ENCODE measurements at places on chromosomes 1 and 21. TPM values are rescaled to one million over a fixed set of nuclear protein-coding genes. Genes with fewer than 3 reads are reported as not detected.

GRCh38 chr1:100506217-100506616, 31.7 kb upstream of the GPR88 start:
- no peak for DNase-seq
- H3K27me3 ChIP-seq: no peaks in the 10 kb centered on the region
- H3K27ac ChIP-seq: no peak overlapping the region
- H3K4me3 ChIP-seq: no peak overlapping the region

GRCh38 chr1:203672346-203672745, 45.7 kb downstream of the ATP2B4 start:
- peaks cover 65% of the 10 kb centered on the region for H3K4me1 ChIP-seq
- H3K36me3 ChIP-seq: peaks cover 21% of the 10 kb centered on the region
- H3K27me3 ChIP-seq: no peaks in the 10 kb centered on the region
- no peak for DNase-seq

DNA sequence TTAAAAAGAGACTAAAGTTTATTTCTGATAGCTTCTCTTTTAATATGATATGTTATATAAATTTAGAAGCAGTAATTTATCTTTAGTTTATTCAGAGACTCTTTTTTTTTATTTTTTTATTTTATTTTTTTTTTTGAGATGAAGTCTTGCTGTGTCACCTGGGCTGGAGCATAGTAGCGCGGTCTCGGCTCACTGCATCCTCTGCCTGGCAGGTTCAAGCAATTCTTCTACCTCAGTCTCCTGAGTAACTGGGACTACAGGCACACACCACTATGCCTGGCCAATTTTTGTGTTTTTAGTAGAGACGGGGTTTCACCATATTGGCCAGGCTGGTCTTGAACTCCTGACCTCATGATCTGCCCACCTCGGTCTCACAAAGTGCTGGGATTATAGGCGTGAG, 89.6 kb downstream of the DISP1 start:
- H3K36me3 ChIP-seq: no peaks in the 10 kb centered on the region
- no peak overlapping the region for H3K27ac ChIP-seq
- H3K4me3 ChIP-seq: no peak overlapping the region
- no peaks in the 10 kb centered on the region for H3K27me3 ChIP-seq
- no peaks in the 10 kb centered on the region for H3K4me1 ChIP-seq
- DNase-seq: no peak

GPR153 gene
- total RNA-seq: 1.7 TPM

DNA sequence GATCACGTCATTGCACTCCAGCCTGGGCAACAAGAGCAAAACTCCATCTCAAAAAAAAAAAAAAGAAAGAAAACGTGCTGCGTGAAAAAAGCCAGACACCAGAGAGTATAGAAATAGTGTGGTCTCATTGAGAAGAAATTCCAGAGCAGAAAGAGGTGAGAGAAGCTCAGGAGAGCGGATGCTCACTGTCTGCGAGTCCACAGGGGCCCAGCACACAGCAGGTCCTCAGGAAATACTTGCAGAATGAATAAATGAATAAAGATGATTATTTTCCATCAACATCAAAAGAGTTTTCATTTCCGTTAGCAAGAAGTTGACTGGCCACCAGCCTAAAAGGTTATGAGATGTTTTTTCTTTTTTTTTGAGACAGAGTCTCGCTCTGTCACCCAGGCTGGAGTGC, 14.4 kb downstream of the CASP9 start:
- H3K4me1 ChIP-seq: peaks cover 15% of the 10 kb centered on the region
- no peak for DNase-seq
- no peaks in the 10 kb centered on the region for H3K27me3 ChIP-seq
- no peak overlapping the region for H3K4me3 ChIP-seq

- no peak overlapping the region for H3K4me3 ChIP-seq
- no peaks in the 10 kb centered on the region for H3K36me3 ChIP-seq
- no peaks in the 10 kb centered on the region for H3K4me1 ChIP-seq
- no peak overlapping the region for H3K27ac ChIP-seq
- peaks cover 15% of the 10 kb centered on the region for H3K27me3 ChIP-seq
- DNase-seq: no peak
Observed at GRCh38 chr1:110185181-110185580, 24.9 kb upstream of the KCNC4 start.

- H3K4me1 ChIP-seq: peaks cover 49% of the 10 kb centered on the region
- peak overlapping the region; percentile 97 for H3K27ac ChIP-seq
- DNase-seq: peak; percentile 76
- no peaks in the 10 kb centered on the region for H3K36me3 ChIP-seq
- no peaks in the 10 kb centered on the region for H3K27me3 ChIP-seq
Observed at GRCh38 chr21:42685036-42685435, 31.6 kb downstream of the PDE9A start.

DNA sequence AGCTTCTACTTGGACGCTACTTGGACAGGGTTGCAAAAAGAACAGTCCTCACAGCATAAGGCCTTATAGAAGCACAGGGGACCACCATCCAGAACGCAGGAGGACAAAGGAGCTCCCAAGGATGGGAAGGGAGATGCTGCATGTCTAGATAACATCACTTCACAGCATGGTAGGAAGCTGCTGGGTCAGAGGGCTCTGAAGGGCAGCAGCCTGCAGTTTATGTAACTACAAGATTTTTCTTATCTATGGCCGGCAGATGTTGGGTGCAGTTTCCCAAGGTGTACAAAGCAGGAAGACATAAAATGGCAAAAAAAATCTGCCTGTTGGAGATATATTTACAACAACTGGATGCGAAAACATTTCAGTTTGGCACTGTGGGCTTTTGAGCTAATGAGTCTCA, 45.3 kb upstream of the SLC5A9 start:
- H3K36me3 ChIP-seq: no peaks in the 10 kb centered on the region
- H3K4me1 ChIP-seq: no peaks in the 10 kb centered on the region
- peaks cover 9% of the 10 kb centered on the region for H3K27me3 ChIP-seq
- no peak overlapping the region for H3K27ac ChIP-seq
- DNase-seq: no peak

NID1 gene
- total RNA-seq: 0.61 TPM

GRCh38 chr1:26016953-26017545, 4.5 kb upstream of the EXTL1 start:
- no peak for DNase-seq
- no peaks in the 10 kb centered on the region for H3K36me3 ChIP-seq
- peaks cover 6% of the 10 kb centered on the region for H3K27me3 ChIP-seq
- H3K4me3 ChIP-seq: no peak overlapping the region
- peaks cover 14% of the 10 kb centered on the region for H3K4me1 ChIP-seq
- no peak overlapping the region for H3K27ac ChIP-seq

DNA sequence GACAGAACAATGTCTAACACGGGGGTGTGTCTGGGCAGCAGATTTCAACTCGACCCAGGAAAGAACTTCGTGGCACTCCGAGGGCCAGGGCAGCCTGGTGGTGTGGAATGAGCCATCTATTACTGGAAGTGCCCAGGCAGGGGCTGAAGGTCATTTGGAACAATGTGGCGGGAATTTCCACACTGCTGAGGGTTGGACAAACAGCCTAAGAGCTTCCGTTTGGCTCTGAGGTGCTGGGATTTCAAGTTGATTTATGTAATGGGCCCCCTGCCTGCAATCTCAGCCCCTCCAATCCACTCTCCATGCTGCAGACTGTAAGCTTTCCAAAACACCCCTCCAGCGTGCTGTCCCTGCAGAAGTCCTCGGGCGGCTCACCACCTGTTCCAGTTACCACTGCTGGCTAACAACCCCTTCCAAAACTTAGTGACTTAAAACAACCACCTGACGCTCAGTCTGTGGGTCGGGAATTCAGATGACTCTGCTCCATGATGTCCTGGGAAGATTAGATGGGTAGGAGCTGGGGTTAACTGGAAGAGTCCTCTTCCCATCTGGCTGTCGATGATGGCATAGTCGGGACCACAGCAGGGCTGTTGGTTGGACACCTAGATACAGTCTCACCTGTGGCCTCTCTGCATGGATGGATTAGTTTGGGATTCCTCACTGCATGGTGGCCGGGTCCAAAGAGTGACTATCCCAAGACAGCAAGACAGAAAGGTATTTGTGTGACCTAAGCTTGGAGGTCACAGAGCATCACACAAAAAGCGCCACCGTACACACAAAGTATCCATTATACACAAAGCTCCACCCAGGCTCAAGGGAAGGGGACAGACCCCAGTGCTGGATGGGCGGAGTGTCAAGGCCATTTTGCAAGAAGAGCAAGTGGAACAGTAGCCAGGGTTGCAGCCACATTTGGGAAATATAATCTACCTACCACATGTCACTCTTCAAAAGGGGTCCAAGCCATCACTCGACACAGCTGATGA, 89.7 kb upstream of the IFFO2 start:
- peaks cover 12% of the 10 kb centered on the region for H3K27me3 ChIP-seq
- H3K36me3 ChIP-seq: no peaks in the 10 kb centered on the region
- no peak overlapping the region for H3K27ac ChIP-seq
- no peak overlapping the region for H3K4me3 ChIP-seq
- DNase-seq: no peak

NPHS2 gene
- not detected for total RNA-seq

DNA sequence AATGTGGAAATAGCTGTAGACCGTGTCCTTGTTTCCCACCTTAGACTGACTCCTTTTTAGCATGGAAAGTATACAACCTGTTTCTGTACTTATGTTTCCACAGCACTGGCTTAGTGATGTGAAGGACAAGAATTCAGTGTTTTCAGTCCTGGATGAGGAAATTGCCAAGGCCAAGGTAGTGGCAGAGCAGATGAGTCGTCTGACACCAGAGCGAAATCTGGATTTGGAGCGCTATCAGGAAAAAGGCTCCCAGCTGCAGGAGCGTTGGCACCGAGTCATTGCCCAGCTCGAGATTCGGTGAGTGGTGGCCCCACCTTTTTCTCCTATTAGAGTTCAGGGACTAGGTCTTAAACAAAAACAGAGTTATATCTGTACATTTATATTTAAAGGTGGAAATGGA, 112.6 kb downstream of the MACF1 start:
- H3K4me1 ChIP-seq: peaks cover 15% of the 10 kb centered on the region
- no peak overlapping the region for H3K27ac ChIP-seq
- H3K4me3 ChIP-seq: no peak overlapping the region

GRCh38 chr1:229751610-229752009, 125.6 kb downstream of the URB2 start:
- no peak overlapping the region for H3K27ac ChIP-seq
- no peak overlapping the region for H3K4me3 ChIP-seq
- no peak for DNase-seq
- no peaks in the 10 kb centered on the region for H3K36me3 ChIP-seq

DNA sequence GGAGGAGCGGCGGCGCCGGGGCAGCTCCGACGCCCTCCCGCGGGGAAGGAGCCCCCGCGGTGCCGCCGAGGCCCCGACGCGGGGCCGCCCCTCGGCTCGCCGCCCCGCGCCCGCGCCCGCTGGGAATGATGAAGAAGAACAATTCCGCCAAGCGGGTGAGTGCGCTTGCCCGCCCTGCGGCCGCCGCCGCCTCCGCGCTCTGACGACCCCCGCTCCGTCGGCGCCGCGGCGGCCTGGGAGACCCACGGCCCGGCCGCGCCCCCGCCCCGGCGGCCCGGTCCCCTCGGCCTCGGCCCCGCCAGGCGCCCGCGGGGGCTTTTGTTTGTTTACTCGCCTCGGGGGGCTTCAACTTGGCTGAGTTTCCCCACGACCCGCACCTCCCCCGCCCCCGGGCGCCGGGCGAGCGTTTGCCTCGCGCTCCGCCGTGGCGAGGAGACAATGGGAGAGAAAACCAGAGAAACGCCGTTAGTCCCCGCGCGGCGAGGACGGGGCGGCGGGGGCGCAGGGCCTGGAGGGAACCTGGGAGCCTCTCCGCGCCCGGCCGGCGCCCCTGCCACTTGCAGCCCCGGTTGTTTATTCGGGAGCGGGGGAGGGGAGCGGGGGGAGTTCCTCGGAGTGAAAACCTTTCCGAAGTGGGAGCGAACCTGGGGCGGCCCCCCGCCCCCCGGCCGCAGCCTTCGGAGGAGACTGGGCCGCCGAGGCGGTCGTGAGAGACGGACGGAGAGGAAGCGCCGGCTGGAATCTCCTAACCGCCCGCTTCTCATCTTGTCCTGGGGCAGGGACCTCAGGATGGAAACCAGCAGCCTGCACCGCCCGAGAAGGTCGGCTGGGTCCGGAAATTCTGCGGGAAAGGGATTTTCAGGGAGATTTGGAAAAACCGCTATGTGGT, 661 bp downstream of the PLEKHO1 start:
- peaks cover 24% of the 10 kb centered on the region for H3K27me3 ChIP-seq
- peaks cover 37% of the 10 kb centered on the region for H3K36me3 ChIP-seq
- DNase-seq: peak; percentile 74
- peaks cover 49% of the 10 kb centered on the region for H3K4me1 ChIP-seq

DNA sequence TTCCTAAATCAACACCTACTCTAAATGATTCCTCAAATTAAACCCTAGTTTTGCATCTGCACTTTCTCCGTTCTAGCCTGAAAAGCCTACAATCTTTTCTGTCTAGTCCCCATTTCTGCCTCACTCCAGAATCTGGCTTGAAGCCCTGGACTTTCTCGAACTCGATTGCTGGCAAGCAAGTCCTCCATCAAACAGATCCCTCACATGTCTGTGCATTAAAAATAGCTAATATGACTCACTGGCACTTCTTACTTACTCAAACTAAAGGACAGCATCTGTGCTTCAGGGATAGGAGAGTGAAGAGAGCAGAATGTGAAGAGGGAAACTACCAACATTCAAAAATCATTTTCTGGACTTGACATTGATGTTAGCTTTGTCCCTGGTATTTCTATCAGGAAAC, 51.8 kb upstream of the CXADR start:
- no peak overlapping the region for H3K27ac ChIP-seq
- no peaks in the 10 kb centered on the region for H3K27me3 ChIP-seq
- no peak overlapping the region for H3K4me3 ChIP-seq
- DNase-seq: no peak

- H3K4me3 ChIP-seq: no peak overlapping the region
- H3K36me3 ChIP-seq: no peaks in the 10 kb centered on the region
- H3K27me3 ChIP-seq: no peaks in the 10 kb centered on the region
- H3K27ac ChIP-seq: no peak overlapping the region
- no peaks in the 10 kb centered on the region for H3K4me1 ChIP-seq
Observed at GRCh38 chr21:22409571-22409970, 1411.4 kb downstream of the NCAM2 start.

DNA sequence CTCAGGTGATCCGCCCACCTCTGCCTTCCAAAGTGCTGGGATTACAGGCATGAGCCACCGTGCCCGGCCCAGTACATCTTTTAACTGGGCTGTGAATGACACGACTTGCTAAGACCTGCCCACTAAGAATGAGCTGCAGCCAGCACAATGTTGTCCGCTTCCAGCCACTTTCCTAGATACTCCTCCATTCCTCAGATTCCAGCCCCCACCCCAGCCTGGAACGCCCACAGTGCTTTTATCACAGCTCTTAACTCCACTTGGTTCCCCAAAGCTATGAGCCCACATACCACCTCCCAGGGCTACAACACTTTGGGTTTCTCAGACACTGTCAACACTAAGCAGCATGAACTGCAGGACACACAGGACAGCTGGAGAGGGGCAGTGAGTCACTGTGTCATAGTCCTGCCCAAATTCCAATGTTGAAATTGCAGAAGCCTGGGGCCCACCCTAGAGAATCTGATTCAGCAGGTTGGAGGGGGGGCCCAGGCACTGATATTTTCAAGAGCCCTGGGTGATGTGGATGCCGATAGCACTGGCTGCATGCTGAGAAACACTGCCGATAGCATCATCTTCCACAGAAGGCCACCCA, 58.0 kb downstream of the ACBD3 start:
- H3K36me3 ChIP-seq: no peaks in the 10 kb centered on the region
- H3K4me1 ChIP-seq: peaks cover 25% of the 10 kb centered on the region
- H3K27ac ChIP-seq: peak overlapping the region; percentile 51
- no peak overlapping the region for H3K4me3 ChIP-seq

NEK2 gene
- total RNA-seq: 18.0 TPM

Measured in activated CD4-positive, alpha-beta T cell treated with anti-CD3 and anti-CD28 coated beads, Interleukin-2, amount 10 ng/mL, durations not matched to agents 24 days and 14 days (primary cell).